ENCODE measurements at places on chromosomes 12 and 14.

DNA sequence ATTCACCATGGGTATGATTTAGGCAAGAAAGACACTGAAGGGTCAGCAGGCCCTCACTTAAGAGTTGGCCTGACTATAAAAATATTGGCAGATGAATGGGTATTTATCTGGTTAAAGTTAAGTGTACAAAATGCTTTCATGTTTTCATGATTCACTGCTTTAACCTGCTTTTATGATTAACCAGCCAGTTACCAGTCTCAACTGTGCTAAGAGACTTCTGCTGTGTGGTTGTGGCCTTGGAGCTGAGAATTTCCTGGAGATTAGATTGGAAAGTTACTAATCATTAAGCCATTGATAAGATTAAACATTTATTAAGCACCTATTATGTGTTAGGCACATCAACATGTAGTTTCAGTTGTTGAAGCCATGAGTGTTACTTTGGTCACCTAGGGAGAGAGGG, 68.9 kb downstream of the RASSF8 start:
- no peak for DNase-seq

GRCh38 chr12:128318341-128318740, 51.4 kb downstream of the TMEM132C start:
- DNase-seq: no peak

- DNase-seq: no peak
Observed at GRCh38 chr14:50668826-50669143, 679 bp upstream of the SAV1 start.

- DNase-seq: no peak
Observed at GRCh38 chr12:92629349-92630065, 73.3 kb upstream of the PLEKHG7 start.

GRCh38 chr14:105148604-105149145, 19.9 kb downstream of the JAG2 start:
- DNase-seq: no peak

GRCh38 chr12:107515446-107515958, 170.1 kb upstream of the PWP1 start:
- peak; percentile 19 for DNase-seq

Measured in stimulated activated CD4-positive, alpha-beta T cell treated with anti-CD3 and anti-CD28 coated beads, TNF-alpha, amount 100 ng/mL, for 48 hours (primary cell).